ENCODE measurements at places on chromosomes 16 and 17. TPM values are rescaled to one million over a fixed set of nuclear protein-coding genes. Genes with fewer than 3 reads are reported as not detected.

KCTD19 gene
- 0.57 TPM for polyA plus RNA-seq

- DNase-seq = no peak
These were observed 32.7 kb upstream of the CACNG1 start for GRCh38 chr17:67011527-67012175.

- no peak for DNase-seq
These were observed 57.8 kb downstream of the MYH10 start for GRCh38 chr17:8572764-8573163.

DNA sequence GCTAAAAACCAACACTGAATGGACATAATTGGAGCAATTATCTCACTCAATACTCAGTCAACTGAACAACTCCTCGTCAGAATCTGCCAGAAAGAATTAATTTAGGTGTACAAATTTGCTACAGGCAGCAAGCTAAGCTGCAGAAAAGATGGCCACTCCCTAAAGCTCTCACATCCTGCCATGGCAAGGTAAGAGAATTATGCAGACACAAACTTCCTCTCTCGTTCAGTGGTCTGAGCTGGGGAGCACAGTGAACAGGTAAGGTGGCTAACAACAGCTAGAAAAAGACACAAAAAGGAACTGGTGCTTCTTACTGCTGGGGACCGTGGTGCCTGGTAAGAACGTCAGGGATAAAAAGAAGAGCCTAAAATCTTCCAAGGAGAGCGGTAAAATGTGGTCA lies 74.9 kb upstream of the BCAR1 start:
- no peak for DNase-seq

- no peak for DNase-seq
These were observed 100.2 kb upstream of the SDK2 start for GRCh38 chr17:73744411-73744810.

DNA sequence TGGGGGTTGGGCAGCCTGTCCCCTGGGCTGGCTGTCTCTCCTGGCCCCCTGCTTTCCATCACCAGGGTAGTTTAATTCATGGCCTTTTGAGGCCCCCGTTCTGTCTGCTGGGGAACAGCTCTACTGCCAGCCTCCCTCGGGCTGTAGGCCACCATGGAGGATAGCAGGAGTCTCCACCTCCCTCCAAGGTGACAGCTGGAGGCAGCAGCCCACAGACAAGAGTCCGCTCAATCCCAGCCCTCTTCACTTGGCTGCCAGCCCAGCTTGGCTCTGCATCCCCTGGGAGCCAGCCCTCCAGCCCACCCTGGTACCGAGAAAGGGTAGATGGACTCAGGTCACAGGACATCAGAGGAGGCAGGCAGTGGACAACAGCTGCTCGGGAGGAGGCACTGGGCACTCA lies 194.6 kb upstream of the SDK2 start:
- no peak for DNase-seq

All from A549 (cell line).